ENCODE measurements at places on chromosomes 7 and 10. TPM values are rescaled to one million over a fixed set of nuclear protein-coding genes. Genes with fewer than 3 reads are reported as not detected.
A peak's percentile ranks its signal among the peaks of the same experiment; 100 is the strongest.

GRCh38 chr7:48390388-48391327, 219.4 kb downstream of the ABCA13 start:
- H3K36me3 ChIP-seq: no peaks in the 10 kb centered on the region
- DNase-seq: no peak
- H3K27ac ChIP-seq: peak overlapping the region; percentile 1
- H3K4me3 ChIP-seq: no peak overlapping the region

- DNase-seq: no peak
- no peaks in the 10 kb centered on the region for H3K27me3 ChIP-seq
- no peaks in the 10 kb centered on the region for H3K4me1 ChIP-seq
Observed at GRCh38 chr10:99368646-99369045, 39.5 kb downstream of the CNNM1 start.

DNA sequence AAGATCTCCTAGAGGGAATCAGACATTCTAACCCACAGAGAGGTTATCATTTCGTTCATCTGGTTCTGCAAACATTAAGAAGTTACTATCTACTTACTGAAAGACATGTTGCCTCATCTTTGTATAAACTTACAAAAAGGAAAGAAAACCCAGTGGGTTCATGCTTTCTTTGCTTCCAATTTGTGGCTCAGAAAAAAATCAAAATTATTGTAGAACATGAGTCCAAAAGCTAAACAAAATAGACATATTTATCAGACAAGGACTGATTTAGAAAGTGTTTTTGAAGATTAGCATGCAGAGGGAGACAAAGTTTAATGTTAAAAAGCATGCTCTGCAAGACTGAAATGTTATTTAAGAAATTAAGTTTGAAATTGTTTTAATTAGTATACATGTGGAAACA, 123.1 kb downstream of the MBL2 start:
- DNase-seq: no peak
- H3K27me3 ChIP-seq: no peaks in the 10 kb centered on the region
- no peak overlapping the region for H3K4me3 ChIP-seq
- no peaks in the 10 kb centered on the region for H3K4me1 ChIP-seq
- H3K27ac ChIP-seq: no peak overlapping the region
- H3K36me3 ChIP-seq: no peaks in the 10 kb centered on the region

DNA sequence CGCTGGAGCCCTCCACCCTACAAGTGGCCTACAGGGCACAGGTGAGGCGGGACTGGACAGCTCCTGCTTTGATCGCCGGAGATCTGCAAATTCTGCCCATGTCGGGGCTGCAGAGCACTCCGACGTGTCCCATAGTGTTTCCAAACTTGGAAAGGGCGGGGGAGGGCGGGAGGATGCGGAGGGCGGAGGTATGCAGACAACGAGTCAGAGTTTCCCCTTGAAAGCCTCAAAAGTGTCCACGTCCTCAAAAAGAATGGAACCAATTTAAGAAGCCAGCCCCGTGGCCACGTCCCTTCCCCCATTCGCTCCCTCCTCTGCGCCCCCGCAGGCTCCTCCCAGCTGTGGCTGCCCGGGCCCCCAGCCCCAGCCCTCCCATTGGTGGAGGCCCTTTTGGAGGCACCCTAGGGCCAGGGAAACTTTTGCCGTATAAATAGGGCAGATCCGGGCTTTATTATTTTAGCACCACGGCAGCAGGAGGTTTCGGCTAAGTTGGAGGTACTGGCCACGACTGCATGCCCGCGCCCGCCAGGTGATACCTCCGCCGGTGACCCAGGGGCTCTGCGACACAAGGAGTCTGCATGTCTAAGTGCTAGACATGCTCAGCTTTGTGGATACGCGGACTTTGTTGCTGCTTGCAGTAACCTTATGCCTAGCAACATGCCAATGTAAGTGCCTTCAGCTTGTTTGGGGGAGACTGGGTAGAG, at the start of gene COL1A2:
COL1A2 (plus strand) TSS at position 459 of the 704 bp plus-strand sequence; CDS start at position 596, 137 bp downstream.
- DNase-seq: peak; percentile 51
- H3K4me1 ChIP-seq: no peaks in the 10 kb centered on the region
- H3K4me3 ChIP-seq: peak within 1 kb of the TSS; percentile 52
- H3K36me3 ChIP-seq: no peaks in the 10 kb centered on the region

The ASAH2B gene
- total RNA-seq: 1.4 TPM

The COMTD1 gene
- total RNA-seq: 21.7 TPM

All from breast epithelium (tissue), 4 donors.